ENCODE measurements at places on chromosomes 5 and 9. TPM values are rescaled to one million over a fixed set of nuclear protein-coding genes. Genes with fewer than 3 reads are reported as not detected.

GRCh38 chr5:163893281-163893680 lies 387.9 kb downstream of the MAT2B start:
- no peaks in the 10 kb centered on the region for H3K27me3 ChIP-seq
- H3K36me3 ChIP-seq, result no peaks in the 10 kb centered on the region
- H3K4me3 ChIP-seq, result no peak overlapping the region
- no peak for DNase-seq
- H3K4me1 ChIP-seq, result no peaks in the 10 kb centered on the region
- no peak overlapping the region for H3K27ac ChIP-seq

GRCh38 chr5:123647066-123647465 lies 135.1 kb downstream of the CSNK1G3 start:
- DNase-seq, result no peak
- H3K36me3 ChIP-seq, result no peaks in the 10 kb centered on the region
- no peak overlapping the region for H3K27ac ChIP-seq
- no peaks in the 10 kb centered on the region for H3K27me3 ChIP-seq
- H3K4me3 ChIP-seq, result no peak overlapping the region
- H3K4me1 ChIP-seq, result no peaks in the 10 kb centered on the region

WWC1 gene
- 1.2 TPM for total RNA-seq

ZNF462 gene
- total RNA-seq, result 38.9 TPM

ZFP2 gene
- total RNA-seq, result 1.7 TPM
